ENCODE measurements at places on chromosomes 12 and 14.

DNA sequence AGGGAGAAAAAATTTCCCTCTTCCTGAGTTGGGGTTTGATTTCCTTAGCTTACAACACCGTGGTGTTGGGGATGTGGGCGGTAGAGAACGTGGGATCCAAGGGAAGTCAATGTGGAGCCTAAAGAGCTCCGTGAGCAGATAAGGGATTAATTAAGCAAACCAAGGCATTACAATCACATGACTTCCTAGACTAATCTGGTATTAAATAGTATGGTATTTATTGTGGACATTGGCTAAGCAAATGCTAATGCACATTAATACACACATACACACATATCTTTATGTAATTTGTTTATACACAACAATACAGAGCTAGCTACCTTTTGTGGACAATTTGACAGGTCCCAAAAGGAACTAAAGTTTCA, 791 bp upstream of the RNF41 start:
- DNase-seq = no peak

DNA sequence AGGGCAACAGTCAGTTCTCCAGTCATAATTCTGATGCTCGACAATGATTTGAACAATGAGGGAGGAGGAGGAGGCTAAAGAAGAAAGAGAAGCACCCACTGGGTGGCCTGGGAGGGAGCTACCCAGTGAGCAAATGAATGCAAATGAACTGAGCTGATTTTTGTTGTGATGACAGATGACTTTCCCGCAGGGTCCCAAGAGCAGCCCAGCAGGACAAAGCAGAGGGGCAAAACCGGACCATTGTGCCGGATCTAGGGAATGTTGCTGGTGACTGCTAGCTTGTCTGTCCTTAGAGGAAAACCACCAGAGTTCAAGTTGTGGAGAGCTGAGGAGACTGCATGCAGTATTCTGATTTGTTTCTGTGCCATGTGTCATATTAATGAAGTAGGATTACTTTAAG, 162.8 kb downstream of the MON2 start:
- DNase-seq = no peak

DNA sequence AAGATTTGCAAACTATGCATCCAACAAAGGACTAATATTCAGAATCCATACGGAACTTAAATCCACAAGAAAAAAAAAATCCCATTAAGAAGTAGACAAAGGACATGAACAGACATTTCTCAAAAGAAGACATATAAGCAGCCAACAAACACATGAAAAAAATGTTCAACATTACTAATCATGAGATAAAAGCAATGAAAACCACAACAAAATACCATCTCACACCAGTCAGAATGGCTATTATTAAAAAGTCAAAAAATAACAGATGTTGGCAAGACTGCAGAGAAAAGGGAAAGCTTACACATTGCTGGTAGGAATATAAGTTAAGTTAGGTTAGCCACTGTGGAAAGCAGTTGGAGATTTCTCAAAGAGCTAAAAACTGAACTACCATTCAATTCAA, 16.2 kb downstream of the CDK17 start:
- DNase-seq = no peak

DNA sequence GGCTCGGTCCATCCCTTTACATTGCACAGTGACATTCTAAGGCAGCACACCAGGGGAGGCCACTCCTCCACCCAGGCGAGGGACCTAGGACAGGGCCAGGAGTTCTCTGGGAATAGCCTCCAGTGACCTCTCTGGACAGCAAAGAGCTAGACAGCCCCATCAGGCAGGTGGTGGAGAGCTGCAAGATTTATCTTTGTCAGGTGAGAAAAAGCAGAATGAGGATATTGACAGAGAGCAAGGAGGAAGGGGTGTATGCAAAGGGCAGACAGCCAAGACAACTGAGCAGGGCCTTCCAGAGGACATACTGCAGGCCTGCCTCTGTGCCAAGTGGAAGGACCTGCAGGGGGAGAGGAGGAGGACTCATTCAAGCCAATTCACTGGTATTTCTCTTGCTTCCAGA, 112.4 kb upstream of the MAX start:
- no peak for DNase-seq

GRCh38 chr14:65308536-65308935, 104.0 kb upstream of the FUT8 start:
- DNase-seq = no peak

DNA sequence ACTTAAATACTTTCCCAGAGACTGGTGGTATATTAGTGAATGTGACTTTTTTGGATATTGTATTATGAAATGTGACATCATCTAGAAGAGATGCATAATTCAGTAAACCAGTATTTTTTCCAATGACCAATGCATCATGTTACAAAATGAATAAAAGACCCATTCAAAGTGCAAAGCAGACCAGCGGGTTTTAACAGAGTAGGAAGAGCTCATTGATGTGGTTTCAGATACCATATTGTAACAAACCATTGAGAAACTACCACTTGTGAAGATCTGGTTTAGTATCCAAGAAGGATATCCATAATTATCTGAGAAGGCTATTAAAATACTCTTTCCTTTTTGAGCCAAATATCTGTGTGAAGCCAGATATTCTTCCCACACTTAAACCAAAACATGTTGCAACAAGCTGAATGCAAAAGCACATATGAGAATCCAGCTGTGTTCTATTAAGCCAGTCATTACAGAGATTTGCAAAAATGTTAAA, 47.7 kb downstream of the MVK start:
- no peak for DNase-seq

- DNase-seq = no peak
These were observed 74.8 kb upstream of the MGAT4C start for GRCh38 chr12:86331012-86331411.

DNA sequence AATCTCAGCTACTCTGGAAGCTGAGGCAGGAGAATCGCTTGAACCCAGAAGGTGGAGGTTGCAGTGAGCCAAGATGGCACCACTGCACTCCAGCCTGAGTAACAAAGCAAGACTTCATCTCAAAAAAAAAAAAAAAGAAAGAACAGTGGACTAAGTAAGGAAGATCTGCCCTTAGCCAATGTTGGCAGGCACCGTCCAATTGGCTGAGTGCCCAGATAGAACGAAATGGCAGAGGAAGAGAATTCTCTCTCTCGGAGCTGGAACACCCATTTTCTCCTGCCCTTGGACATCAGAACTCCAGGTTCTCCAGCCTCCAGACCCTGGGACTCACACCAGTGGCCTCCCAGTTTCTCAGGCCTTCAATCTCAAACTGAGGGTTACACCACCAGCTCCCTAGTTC, 49.9 kb downstream of the ESR2 start:
- DNase-seq = no peak

- DNase-seq = peak; percentile 82
These were observed 1079.4 kb downstream of the TMEM121 start for GRCh38 chr14:106605548-106606448.

GRCh38 chr12:24280056-24280842, 330.8 kb upstream of the SOX5 start:
- DNase-seq = no peak

DNA sequence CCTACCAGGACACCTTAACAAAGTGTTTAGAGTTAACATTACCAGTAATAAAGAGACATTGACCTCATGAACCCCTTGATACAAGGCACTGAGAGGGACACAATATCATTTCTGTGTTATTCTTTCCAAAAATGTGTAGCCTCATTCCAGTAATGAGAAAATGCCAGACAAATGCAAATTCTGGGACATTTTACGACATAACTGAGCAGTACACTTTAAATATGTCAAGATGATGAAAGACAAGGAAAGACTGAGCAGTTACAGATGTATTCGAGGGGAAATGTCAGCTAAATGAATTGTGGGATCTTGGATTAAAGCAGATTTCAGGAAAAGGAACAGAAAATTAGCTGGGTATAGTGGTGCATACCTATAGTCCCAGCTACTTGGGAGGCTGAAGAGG, 255.6 kb downstream of the ERC1 start:
- DNase-seq = no peak

DNA sequence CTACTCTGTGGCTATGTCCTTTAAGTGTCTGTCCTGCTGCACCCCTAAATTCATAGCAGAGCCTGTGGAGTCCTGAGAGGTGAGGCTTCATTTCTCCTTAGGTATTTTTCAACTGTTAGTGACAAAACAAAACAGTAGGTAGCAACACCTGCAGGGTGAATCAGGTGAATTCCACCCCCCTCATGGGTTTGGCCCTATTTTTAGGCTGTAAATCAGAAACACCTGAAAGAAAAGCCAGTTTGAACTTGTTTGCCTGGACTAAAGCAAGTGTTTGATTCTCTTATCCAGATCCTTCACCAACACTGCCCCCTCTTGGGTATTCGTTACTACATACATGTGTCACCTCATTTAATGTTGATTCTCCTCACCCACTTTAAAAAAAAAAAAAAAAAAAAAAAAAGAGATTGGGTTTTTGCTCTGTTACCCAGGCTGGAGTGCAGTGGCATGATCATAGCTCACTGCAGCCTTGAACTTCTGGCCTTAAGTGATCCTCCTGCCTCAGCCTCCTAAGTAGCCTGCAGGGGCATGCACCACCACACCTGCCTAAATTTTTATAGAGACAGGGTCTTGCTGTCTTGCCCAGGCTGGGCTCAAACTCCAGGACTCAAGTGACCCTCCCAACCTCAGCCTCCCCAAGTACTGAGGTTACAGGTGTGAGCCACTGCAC, 10.3 kb downstream of the TBPL2 start:
- peak; percentile 64 for DNase-seq

- DNase-seq = peak; percentile 32
These were observed 772.5 kb upstream of the USP15 start for GRCh38 chr12:61487728-61488127.

- no peak for DNase-seq
These were observed 186.5 kb downstream of the PHETA1 start for GRCh38 chr12:111182382-111182781.

- DNase-seq = no peak
These were observed 99.2 kb downstream of the VEZT start for GRCh38 chr12:95316798-95317197.

DNA sequence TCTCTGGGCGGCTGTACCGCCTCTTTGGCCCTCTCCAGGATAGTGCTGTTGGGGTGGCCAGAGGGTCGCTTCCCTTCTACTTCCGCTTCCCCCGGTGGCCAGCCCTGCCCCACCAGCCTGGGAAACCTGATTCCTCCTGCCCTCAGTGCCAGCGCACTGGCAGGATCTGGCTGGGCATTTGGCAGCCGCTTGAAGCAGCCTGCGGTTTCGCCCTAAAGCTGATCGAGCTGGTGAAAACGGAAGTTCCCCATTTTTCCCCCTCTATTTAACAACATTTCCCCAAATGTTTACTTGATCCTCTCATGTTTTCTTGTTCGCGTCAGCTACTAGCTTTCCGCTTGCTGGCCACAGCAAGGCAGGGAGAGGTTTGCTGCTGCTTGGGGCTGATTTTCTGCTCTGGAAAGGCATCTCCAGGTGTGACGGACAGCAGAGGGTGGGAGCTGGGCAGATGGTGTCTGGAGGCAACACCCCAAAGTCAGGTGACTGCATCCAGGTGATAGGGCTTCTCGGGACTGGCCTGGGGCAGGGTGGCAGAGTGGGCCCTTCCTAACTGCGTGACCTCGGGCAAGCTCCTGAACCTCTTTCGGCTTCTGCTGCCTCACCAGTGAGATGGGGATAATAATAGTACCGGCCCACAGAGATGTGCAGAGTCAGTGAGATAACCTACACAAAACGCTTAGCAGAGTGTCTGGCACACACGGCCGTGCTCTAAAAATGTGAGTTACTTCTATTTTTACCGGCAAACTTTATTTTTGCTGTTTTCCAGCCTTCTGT, 53.1 kb downstream of the TSPAN9 start:
- no peak for DNase-seq

GRCh38 chr14:95095996-95096395, 61.3 kb downstream of the DICER1 start:
- DNase-seq = no peak

DNA sequence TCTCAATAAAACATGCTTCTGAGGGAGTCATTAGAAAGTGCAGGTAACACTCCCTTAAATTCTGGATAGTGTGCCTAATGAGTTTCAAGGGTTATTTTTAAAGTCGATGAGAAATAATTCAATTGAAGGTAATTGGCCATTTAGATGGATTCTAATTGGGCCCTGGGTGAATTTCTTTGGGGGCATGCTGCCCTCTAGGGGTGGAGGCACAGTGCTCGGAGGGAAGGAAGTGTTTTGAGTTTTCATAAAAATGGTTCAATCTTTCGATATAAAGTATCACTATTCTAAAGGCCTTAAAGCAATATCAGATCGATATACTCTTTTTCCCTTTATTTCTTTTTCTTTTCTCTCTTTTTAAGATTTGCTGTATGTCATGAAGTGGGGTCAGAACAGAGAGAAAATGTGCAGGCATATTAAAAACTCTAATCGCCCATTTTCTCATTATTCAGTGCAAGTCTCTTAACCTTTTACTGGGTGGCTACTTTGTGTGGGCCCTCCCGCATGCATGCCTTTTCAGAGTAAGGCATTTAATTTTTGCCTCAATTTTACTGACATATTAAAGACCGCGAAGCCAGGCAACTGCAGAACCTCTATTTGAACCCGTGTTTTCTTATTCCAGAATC, 25.5 kb downstream of the NKX2-8 start:
- DNase-seq = peak; percentile 43

GRCh38 chr12:54932691-54933090, 51.9 kb downstream of the TESPA1 start:
- no peak for DNase-seq

DNA sequence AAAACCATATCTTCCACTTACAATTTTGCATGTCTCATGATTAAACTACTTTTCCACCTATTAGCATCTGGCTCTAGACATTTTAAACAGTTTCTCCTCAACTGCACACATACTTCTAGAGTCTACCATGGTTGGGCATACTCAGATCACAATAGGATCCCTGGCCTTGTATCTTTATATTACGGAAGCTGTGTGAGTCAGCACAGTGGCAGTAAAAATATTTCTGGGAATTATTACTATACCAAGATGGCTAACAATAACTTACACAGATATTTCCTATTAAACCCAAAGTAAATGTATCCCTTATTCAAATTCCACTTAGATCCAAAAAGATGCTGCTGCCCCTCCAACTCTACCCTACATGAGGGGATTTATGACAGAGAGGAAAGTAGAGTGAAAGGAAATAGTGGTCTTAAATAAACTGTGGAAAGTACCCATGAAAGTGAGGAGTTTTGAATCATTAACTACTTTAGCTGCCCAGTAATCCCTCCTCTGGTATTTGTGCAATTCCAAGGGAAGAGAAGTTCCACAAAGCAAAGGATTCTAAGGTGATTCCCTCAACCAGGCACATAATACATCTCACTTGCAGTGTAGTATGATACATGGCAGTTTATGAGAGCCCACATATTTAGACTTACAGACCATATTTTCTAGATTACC, 14.0 kb upstream of the CPSF6 start:
- no peak for DNase-seq
